ENCODE measurements at places on chromosomes 1 and 21.

DNA sequence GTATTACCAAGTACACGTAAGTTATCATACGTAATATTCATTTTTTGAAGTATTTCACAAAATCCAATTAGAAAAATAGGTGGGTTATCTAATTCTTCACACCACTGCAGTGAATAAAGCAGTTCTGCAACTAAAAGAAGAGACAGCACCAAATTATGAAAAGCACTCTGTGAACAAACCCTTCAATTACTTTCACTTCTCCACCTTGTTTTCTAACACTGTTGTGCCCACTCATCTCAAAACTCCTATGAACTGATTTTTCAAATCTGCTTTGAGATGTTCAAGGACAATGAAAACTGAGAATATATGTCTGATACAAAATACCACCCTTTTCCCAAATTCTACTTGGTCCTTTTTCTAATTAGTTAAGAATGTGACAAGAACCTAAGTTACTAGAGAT is 39.4 kb downstream of the LTN1 start:
- DNase-seq = no peak

GRCh38 chr1:162383091-162383490 is 1.6 kb downstream of the C1orf226 start:
- DNase-seq = no peak

GRCh38 chr1:38134294-38134755 is 87.7 kb upstream of the POU3F1 start:
- no peak for DNase-seq

- DNase-seq = no peak
Observed at GRCh38 chr1:208182880-208183645, 61.1 kb downstream of the PLXNA2 start.

DNA sequence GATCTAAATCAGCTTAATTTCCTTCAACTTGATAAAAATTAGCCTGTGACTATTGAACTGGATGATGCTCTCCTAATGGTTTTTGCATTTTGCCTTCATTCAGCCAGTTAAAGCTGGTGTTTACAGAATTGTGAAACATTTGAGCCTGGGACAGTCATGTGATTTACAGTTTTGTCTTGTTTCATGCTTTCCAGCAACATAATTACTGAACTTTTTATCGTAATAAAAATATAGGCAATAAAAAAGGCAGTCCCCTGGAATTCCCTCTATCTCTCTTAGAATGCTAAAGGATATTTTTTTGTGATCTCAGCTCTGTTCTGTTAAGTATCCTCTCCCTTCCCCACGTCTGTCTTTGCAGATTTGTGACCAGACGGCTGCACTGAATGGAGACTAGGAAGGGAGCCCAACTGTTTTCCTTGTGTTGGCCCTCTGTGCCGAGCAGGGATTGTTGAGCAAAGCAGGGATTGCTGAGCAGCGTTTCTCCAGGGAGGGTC is 70.3 kb upstream of the RGL1 start:
- DNase-seq = peak; percentile 3

- no peak for DNase-seq
Observed at GRCh38 chr1:150562446-150563339, 13.5 kb downstream of the ADAMTSL4 start.

GRCh38 chr1:231410036-231410612 is 12.0 kb downstream of the EGLN1 start:
- no peak for DNase-seq

DNA sequence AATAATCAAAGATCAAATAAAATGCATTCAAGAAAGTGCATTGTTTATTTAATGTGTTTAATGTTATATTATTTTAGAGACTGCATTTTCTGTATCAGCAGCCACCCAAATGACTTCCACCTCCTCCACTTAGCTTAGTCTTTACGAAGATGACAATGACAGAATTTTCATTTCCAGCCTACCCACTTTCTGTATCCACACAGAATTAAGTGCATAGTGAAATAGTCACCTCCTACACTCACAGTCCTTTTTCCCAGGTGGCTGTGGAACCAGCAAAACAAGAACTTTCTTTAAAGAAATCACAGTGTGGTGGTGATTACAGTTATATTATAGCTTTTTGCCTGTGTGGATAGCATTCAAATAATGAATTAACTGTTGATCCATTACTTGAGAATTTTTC is 66.2 kb upstream of the KCNK1 start:
- no peak for DNase-seq

DNA sequence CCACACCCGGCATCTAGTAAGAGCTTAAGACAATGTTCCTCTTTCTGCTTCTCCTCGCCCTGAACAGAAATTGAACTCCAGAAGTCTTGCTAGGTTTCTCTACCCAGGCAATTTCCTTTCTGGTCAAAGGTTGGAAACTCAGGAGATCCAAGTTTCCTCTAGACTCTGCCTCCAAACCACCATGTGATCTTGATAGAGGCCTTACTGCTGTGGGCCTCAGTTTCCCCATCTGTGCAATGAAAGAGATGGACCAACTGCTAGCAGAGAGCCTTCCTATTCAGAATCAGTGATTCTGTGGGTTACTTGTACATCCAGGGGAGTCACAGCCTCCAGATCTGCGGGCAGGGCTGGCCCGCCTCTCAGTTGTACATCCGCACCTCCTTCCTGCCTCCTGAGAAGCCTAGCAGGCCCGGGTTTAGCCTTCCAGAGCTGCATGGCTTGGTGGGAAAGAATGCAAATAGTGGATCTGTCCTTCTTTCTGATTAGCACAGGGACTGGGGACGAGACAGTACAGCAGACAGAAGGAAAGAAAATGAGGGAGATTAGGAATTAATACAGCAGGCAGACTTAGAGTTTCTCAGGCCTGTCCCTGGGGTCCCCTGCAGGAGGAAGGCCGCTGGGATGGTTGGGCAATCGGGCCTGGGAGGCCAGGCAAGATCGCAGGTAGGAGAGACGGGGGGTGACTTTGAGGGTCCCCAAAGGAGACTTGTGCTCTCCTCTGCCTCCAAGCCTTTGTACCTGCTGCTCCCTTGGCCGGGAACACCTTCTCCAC is 83.9 kb downstream of the PAX7 start:
- DNase-seq = no peak

DNA sequence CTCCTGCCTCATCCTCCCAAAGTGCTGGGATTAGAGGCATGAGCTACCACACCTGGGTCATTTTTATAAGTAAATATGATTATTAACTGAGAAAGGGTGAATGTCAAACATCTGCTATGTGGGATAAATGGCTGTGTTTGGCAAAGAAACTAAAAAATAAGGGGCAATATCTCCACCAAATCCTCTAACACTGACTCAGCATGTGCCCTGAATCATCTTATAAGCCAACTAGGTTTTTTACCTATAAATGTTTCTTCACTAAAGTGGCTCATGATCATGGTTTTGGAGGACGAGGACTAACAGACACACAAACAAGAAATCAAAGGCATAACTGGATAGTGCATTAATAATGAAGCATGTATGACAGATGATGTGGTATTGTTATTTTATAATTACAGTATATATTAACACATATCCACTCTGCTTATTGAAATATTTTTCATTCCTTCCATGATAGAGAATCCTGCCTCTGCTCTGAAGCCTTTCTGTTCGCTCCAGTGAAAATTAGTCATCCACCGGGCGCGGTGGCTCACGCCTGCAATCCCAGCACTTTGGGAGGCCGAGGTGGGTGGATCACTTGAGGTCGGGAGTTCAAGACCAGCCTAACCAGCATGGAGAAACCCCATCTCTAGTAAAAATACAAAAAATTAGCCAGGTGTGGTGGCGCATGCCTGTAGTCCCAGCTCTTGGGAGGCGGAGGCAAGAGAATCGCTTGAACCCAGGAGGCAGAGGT is 11.7 kb upstream of the ARHGAP29 start:
- DNase-seq = no peak

DNA sequence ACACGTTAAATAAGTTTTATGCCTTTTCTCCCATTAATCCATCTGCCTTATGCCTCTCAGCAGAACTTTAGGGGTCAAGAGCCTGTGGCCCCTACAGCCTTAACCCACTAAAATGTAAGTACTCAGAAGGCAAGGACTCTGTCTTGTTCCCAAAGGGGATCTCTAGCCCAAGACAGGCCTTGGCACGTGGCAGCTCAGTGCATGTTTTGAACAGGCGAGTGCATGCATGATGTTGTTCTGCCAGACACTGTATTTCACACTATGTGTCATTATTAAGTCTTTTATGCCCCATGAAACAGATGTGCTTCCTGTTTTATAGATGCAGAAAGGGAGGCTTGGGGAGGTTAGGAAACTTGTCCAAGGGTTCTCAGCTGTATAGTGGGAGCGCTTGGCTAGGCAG is 102.8 kb downstream of the ETS2 start:
- no peak for DNase-seq

DNA sequence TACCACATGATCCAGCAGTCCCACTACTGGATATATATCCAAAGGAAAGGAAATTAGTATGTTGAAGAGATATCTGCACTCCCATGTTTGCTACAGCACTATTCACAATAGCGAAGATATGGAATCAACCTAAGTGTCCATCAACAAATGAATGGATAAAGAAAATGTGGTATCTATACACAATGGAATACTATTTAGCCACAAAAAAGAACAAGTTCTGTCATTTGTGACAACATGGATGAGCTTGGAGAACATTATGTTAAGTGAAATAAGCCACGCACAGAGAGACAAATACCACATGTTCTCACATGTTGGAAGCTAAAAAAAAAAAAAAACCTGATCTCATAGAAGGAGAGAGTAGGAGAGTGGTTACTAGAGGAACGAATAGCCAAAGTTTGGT is 17.7 kb downstream of the ATPAF1 start:
- DNase-seq = no peak

GRCh38 chr1:17654519-17654918 is 100.6 kb upstream of the ACTL8 start:
- no peak for DNase-seq

GRCh38 chr21:38675182-38675824 is 130.4 kb upstream of the ETS2 start:
- no peak for DNase-seq

DNA sequence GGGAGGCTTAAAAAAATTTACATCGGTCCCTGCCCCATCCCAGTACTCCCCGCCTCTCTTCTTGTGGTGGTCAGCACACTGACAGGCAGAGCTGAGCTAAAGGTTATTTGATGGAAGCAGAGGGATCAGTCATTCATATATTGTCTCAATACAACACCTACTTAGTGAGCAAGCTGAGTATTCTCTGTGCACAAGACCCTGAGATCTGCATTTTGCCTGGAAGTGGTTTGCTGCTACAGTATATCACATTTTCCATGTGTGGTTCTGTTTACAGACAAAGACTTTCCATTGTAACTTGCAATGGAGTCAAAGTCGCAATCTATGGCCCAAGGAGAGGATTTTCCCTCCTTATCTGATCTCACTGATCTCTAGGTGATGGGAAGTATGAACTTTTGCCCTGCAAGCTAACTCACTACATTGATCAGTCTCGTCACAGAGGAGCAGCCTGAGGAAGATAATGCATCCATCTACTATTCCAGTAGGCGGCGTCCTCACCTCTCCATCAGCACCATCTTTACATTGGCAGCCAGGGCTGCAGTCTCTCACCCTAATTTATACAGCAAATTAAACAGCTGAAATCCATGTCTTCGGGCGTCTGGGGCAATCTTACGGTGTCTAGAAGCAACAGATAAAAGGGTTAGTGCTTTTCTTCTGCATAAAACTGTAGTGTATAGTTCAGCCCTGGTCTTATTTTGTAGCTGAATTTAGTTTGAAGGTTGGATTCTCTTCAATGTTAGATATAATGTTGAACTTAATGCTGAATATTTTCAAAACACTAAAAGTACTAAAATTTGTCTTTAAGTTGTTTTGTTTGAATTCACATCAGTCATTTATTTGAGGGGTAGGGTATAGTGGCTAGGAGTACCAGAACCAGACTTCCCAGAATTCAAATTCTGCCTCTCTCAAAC is 3.2 kb upstream of the TRAF5 start:
- no peak for DNase-seq

- DNase-seq = no peak
Observed at GRCh38 chr1:30648408-30649000, 74.9 kb downstream of the MATN1 start.

GRCh38 chr1:99560207-99561040 is 85.5 kb upstream of the PALMD start:
- DNase-seq = no peak

DNA sequence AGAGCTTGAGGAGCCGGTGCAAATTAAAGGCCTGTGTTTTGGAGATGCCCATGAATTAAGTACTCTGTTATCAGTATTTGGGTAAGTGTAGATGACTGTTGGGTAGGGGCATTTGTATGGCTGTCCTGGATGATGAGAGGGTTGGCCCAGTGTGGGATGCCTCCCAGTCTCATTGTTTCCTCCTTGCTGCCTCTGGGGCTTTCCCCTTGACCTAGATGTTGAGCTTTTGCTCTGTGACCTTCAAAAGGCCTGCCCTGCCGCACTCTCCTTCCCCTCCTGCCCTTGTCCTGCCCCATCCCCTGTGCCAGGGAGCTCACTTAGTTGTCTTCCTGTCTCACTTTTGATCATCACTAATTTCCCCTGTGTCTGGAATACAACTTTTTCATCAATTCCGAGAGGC is 10.0 kb downstream of the GALNT2 start:
- DNase-seq = no peak

DNA sequence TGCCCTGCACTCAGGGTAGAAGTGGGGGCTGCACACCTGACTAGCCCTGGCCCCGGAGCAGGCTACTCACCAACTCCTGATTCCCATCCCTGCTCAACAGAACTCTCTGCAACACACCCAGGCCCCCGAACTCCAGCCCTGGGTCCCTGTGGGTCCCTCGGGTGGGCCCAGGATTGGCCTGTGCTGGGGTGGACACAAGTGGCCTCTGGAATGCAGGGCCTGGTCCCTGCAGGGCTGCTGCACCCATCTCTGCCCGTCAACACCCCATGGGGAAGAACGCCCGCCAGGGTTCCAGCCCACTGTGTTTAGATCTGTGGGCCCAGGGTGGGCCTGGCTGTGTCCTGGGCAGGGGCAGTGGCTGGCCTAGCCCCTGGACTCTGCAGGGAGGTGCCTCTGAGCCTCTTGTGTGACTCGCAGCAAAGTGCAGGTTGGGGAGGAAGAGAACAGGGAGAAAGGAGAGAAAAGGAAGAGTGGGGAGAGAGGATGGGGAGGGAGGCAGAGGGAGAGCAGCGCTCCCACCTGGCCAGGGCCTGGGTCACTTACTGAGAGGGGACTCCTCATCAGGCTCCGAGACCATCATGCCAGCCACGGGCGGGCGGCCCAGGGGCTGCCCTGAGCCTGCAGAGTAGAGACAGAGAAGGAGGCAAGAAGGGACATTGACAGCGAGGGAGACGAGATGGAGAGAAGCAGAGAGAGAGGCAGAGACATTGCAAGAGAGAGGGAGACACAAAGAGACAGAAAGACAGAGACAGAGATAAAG is 43.9 kb downstream of the HSPG2 start:
- DNase-seq = no peak

- no peak for DNase-seq
Observed at GRCh38 chr1:211326528-211327345, at the start of gene TRAF5. Gene TRAF5 (plus strand): TSS chr1:211326833. CDS start chr1:211353240, 26,407 bp downstream.

GRCh38 chr1:230864441-230864840 is 3.9 kb downstream of the C1orf198 start:
- DNase-seq = peak; percentile 29

GRCh38 chr1:6591222-6591621 is 11.4 kb downstream of the ZBTB48 start:
- DNase-seq = peak; percentile 43

Data from amygdala (tissue), 56 donors.